ENCODE measurements at places on chromosomes 5 and 9. TPM values are rescaled to one million over a fixed set of nuclear protein-coding genes. Genes with fewer than 3 reads are reported as not detected.

Gene FGFR4
- total RNA-seq: 8.6 TPM

Gene PRSS3
- not detected for total RNA-seq

Gene ASS1
- total RNA-seq: 52.0 TPM

Gene WNK2
- total RNA-seq: 89.7 TPM

Gene TENT4A
- total RNA-seq: 32.9 TPM

Gene GHR
- total RNA-seq: 12.9 TPM

Gene MEIKIN
- 0.55 TPM for total RNA-seq
